Inflammatory macrophage treated with lipopolysaccharide for 4 hours (primary cell): ENCODE measurements at places on chromosomes 12 and 14.

- peak; percentile 89 for DNase-seq
Measured at GRCh38 chr12:13173012-13173932, 23.3 kb upstream of the EMP1 start.

GRCh38 chr14:25150934-25151790, 101.2 kb upstream of the STXBP6 start:
- DNase-seq = peak; percentile 50

DNA sequence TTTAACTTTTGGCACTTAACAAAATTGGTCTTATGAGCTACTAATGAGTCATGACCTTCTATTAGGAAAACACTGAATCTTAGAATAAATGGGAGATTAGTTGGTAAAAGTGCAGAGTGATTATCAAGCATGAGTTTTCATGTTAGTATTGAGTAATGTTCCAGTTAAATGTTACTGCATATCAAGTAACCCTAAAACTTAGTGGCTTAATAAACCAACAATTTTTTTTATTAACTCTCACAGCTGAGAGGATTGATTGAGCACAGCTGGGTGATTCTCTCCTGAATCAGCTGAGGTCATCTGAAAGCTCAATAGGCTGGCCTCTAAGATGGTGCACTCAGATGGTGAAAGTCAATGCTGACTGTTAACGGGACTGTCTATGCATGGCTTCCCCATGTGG, 248.6 kb downstream of the BCL11B start:
- DNase-seq = no peak

- DNase-seq = no peak
Measured at GRCh38 chr12:60308366-60308991, 712.6 kb downstream of the SLC16A7 start.

- DNase-seq = no peak
Measured at GRCh38 chr12:50636505-50636904, 127.4 kb upstream of the ATF1 start.

- DNase-seq = peak; percentile 81
Measured at GRCh38 chr12:9763025-9763424, 2.3 kb upstream of the CD69 start.

GRCh38 chr12:120254809-120255208, 10.7 kb downstream of the PXN start:
- no peak for DNase-seq

GRCh38 chr14:64364907-64365306, 23.2 kb upstream of the MTHFD1 start:
- DNase-seq = no peak

DNA sequence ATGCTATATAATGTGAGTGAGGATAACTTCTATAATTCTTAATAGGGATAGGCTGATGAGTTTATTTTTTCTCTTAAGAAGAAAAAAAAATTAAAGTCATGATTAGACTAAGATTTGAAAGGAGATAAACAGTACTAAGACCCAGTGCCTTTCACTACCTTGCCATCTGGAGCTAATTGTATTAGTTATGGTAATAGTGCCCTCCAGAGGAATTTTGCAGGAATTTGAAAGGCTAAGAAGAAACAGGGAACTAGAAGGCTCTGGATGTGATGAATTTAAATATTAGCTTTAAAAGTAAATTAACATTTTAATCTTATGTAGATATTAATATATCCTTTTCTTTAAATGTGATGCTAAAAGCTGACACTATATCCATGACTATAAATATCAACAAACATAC, 36.6 kb upstream of the PIK3C2G start:
- DNase-seq = peak; percentile 28

DNA sequence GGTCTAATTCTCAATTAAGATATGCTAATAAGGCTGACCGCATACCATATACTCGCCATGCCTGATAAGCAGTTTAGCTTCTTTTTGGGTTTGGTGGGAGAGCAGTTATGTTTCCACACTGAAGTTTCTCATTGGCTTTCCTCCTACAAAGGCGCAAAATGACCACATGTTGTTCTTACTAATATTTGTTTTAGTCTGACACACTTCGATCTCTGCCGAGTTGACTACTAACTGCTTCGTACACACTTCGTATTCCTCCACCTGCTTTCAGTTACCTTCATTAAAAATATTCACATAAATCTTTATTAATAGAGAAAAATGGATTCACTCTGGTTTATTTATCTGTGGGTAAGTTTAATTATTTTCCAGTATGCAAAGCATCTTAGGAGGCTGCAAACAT, 41.7 kb downstream of the EMP1 start:
- DNase-seq = no peak

- DNase-seq = no peak
Measured at GRCh38 chr12:47841910-47842309, 22.2 kb upstream of the HDAC7 start.

GRCh38 chr14:29558516-29558915, 369.1 kb downstream of the PRKD1 start:
- no peak for DNase-seq
